ENCODE measurements at places on chromosomes 4 and X.

DNA sequence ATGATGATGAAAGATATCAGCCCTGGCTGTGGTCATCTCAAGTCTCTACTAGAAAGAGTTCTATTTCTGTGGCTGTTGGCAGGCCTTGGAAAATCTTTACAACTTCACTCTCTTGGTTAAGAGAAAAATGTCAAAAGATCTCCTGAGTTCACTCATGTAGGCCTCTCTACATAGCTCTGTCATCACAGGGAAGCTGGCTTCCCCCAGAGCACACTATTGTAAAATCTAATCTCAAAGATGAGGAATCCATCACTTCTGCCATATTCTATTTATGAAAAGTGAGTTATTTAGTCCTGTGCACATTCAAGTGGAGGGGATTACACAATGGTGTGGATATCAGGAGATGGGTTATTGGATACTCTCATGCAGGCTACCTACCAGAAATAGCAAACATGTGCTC lies 388.4 kb upstream of the HS3ST1 start:
- DNase-seq = no peak

DNA sequence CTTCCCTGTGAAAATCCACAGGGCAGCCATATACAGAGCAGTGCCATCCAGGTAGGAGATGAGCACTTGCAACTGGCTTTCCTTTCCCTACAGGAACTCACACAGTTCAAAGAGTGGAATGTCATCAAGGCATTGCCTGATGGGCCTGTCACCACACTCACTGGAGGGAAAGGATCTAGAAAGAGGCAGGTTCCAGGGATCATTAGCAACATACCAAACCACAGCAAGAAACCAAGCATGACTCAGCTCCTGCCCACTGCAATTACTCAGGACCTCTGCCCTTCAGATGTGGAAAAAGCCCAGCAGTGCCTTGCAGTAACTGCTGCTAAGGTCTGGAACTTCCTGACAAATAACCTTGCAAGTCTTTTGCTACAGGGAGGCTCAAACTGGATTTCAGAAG lies 101.2 kb downstream of the ZNF674 start:
- no peak for DNase-seq

DNA sequence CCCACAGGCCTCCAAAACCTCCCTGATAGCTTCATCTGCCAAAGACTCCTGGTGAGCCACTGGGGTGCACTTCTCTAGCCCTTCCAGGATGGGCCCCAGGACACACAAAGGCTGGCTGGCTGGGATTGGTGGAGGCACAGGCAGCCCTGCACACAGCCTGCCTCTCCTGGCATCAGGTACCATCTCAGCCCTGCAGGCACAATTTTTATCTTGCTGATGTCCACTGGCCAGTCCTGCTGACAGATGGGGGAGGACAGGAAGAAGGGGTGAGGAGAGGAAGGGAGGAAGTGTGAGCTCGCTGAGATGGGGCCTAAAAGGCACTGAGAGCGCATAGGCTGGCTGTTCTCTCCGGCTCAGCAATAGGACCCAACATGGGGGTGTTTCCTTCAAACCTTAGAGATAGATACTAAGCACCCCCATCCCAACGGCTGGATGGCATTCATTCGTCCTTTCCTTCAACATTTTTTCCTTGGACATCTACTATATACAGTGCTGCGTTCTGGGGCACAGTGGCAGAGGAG lies 92.7 kb downstream of the PJA1 start:
- DNase-seq = no peak

DNA sequence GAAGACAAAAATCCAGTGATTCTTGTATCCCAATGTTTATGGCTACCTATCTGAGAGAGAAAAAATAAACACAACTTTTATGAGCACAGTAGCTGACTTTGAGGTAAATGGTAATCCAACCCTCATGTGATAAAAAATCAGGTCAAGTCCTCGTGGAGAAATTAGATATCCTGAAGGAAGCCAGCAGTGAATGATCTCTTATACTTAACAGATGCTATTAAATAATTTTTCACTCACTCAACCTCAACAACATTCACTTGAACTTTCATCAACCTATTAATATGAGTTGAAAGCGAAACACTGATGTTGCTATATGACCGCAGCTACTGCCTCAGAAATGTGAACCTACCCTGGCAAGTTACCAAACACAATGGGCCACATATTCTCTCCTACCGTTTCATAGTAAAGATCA lies 105.4 kb downstream of the GPC3 start:
- no peak for DNase-seq

DNA sequence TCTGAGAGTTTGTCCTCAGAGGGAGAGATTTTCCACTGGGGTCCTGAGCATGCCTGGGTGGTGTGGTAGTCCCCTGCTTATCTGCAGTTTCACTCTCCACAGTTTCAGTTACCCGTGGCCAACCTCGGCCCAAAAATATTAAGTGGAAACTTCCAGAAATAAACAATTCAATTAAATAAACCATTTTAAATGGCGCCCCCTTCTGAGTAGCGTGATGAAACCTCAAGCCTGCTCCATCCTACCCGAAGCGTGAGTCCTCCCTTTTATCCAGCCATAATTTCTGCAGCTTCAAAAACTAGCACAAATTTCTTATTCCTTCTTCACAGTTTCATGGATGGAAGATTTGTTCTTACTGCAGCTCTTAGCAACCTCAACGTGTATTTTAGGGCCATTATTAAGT lies 26.7 kb downstream of the PNMA6E start:
- DNase-seq = no peak

- no peak for DNase-seq
Measured at GRCh38 chr4:153483432-153484418, 17.6 kb downstream of the TMEM131L start.

DNA sequence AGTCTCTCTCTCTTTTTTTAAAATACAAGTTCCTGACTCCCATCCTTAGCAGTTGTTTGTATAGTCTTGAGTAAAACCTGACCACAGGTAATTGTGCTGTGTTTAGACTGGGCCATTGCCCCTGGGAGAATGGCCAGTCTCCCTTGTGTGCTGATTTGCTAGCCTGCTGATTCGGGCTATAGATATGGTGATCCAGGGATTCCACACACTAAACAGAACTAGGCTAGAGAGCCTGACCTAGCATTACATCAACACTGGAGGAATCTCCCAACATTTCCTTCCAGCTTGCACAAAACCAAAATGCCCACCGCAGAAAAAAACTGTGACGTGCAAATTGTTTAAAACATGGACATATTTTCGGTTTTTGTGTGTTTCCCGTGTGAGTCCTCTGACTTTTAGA lies 5.1 kb downstream of the UPRT start:
- DNase-seq = no peak

- no peak for DNase-seq
Measured at GRCh38 chrX:154121207-154121606, 22.8 kb upstream of the OPN1LW start.

DNA sequence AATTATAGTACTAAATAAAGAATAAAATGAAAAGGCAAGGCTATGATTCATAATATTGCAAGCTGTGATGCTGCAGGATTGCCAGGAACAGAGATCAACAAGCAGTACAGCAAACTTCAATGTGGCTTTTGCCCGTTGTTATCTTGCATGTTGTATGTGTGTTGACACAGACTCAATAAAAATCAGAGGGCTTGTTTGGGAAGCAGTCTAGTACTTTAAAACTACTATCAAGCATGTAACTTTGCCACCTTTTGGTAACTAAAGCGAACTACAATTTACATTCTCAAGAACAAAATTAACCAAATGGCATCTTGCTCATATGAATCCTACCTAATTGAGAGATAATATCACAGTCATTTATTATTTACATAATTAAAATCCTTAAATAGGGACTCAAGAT lies 79.8 kb upstream of the GPM6A start:
- DNase-seq = no peak

GRCh38 chrX:31931225-31931624 lies 859.4 kb upstream of the FTHL17 start:
- no peak for DNase-seq

DNA sequence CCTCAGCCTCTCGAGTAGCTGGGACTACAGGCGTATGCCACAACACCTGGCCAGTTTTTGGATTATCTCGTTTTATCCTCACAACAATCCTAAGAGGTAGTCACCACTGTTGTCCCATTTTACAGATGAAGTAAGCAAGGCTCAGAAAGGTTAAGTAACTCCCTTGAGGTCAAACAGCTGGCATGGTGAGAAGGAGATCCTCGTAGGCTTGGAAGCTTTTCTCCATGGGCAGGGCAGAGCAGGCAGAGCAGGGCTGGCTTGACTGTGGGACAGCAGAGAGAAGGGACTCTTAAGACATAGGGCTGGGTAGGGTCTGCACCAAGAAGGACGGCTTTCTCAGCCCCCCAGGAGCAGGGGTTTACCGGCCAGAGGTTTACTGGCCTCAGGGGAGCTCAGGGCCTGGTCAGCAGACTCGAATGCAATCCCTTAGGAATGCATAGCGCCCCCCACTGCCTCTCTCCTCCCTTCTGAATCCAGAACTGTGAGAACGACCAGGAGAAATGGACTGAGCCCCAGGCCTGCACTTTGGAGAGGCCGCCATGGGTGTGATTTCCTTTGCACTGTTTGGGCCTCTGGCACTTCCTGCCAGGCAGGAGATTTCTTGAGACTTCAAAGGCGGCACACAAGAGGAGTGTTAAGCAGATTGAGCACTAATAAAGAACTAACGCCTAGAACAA lies 14.0 kb upstream of the CDKN2AIP start:
- DNase-seq = no peak

DNA sequence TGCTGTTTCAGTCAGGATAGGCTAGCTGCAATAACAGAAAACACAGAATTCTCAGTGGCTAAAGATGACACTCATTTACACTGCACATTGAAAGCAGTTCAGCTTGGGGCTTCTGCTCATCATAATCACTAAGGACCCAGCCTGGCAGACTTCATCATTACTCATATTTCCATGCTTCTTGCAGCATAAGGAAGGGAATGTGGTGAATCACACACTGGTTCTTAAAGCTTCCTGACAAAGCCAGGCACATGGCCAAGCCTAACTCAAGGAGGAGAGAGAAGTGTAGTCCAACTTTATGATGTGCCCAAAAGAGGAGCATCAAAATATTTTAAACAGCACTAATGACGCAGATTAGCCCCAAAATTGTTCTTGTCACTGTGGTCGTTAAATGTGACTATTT lies 186.5 kb downstream of the BANK1 start:
- no peak for DNase-seq

DNA sequence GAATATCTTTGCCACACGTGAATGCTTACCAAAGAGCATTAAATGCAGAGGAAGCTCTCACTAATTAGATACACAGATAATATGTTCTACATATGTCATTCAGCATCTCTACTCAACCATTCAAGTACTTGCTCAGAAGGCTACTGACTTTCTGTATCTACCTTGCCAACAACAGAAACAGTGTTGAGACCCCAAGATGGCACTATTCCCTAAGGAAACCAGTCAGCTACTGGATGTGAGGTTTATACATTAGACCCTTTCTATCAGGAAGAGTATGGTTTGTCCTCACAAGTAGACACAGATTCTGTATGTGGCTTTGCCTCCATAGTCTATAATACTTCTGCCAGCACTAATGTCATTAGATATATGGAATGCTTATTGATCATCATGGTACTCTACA lies 443.9 kb upstream of the INTU start:
- DNase-seq = no peak

- DNase-seq = no peak
Measured at GRCh38 chr4:7806338-7807090, 133.1 kb downstream of the AFAP1 start.

GRCh38 chr4:166435449-166435848 lies 562.4 kb downstream of the TLL1 start:
- DNase-seq = no peak

GRCh38 chrX:134324359-134324758 lies 87.4 kb downstream of the CCDC160 start:
- no peak for DNase-seq

- DNase-seq = no peak
Measured at GRCh38 chr4:15935504-15936402, 2.8 kb downstream of the FGFBP1 start.

DNA sequence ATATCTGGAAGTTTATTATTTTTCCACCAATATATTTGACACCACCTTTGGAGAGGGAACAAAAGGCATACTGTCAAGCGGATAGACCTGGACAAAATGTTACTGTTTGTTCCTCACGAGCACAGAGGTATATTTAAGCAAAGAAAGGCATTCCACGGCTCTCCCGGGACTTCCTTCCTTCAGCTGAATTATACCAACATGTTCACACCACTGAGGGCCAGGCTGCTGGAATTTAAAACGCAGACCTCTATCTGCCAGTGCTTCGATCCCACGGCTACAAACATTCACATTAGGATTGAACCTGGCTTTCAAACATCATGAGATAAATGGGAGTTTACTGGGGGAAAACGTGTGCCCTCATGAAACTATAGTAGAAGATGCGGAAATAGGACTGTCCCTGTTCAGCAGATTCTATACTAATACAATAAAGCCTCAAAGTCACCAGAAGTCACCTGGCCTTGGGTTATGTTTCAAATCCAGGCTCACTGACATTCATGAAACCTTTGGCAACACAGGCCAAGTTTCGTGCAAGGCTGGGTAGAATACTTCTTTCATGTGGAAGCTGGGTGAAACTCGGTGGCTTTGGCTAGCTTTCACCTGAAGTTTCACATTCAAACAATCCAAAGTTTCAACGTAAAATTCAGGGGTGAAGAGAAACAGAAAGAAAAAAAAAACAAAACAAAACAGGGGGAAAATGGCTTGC lies 39.5 kb downstream of the SORBS2 start:
- no peak for DNase-seq

DNA sequence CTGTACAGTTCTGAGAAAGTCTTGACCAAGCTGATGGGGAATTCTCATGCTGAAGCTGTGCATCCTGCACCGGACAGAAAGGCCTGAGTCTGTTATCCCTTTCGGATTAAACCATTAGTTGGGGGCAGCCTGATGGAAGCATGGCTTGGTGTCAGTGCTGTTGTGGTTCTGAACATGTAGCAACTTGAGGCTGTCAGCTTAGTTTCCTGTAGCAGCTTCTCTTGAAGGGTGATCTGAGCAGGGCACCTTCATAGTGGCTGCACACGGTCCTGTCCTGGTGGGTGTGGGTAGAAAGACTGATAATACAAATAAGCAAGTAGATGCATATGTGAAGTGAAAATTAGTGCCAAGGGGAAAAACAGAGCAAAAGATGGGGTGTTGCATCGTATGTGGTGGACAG lies 11.7 kb downstream of the KIAA0232 start:
- no peak for DNase-seq

DNA sequence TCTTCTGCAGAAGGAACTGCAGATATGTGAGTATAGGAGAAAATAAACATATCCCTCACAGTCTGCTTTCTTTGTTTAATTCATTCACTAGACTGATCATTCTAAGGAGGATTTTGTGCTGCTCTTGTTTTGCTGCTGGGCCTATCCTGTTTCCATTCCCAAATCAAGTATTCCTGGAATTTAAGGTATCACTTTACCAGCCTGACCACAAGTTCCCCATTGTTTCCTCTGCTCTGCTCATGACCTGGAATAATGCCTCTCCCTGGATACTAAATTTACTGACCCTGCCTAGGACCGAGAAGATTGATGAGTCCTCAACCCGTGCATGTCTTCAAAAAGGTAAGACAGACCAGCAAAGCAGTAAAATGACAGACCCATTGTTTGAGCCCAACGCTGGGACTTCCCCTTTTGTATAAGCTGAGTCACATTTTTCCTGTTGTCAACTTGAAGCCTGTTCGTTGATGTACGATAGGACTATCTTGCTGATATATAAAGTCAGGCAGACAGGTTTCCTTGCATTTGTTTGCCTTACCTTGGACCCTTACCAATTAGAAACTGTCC lies 85.5 kb upstream of the TET2 start:
- DNase-seq = no peak
